ENCODE measurements at places on chromosomes 2 and 18.

GRCh38 chr2:233853353-233853752 is 982 bp downstream of the HJURP start:
- no peak for DNase-seq

DNA sequence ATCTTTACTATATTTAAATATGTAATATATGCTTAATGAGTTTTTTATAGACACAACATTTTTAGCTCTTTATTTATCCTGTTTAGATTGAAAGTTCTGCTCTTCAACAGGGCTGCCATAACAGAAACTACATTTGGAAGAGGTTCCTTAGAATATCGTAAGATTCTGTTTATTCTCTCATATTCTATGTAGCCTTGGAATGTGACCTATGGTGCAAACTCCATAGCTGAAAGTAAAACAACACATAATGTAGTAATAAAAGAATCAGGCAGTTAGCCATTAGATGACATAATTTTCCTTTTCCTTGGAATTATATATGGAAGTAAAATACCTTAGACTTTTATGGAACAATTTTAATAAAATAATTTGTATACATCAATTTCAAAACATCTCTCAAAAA is 91.3 kb downstream of the ZNF804A start:
- no peak for DNase-seq

GRCh38 chr18:36440614-36441013 is 143.1 kb downstream of the FHOD3 start:
- DNase-seq, result no peak

GRCh38 chr2:1791006-1791605 is 46.8 kb upstream of the PXDN start:
- DNase-seq, result no peak

GRCh38 chr2:171836146-171836910 is 57.7 kb downstream of the SLC25A12 start:
- DNase-seq, result no peak

- no peak for DNase-seq
These were observed 174.7 kb downstream of the MTX2 start for GRCh38 chr2:176443946-176444345.

- no peak for DNase-seq
These were observed 163.6 kb upstream of the ZNF516 start for GRCh38 chr18:76658627-76659026.

GRCh38 chr2:68857202-68857845 is 13.9 kb downstream of the BMP10 start:
- no peak for DNase-seq
